Stomach (tissue), 19 donors: ENCODE measurements at places on chromosomes 2 and 18. TPM values are rescaled to one million over a fixed set of nuclear protein-coding genes. Genes with fewer than 3 reads are reported as not detected.

Gene MAP3K20
- polyA plus RNA-seq, result 24.4 TPM

DNA sequence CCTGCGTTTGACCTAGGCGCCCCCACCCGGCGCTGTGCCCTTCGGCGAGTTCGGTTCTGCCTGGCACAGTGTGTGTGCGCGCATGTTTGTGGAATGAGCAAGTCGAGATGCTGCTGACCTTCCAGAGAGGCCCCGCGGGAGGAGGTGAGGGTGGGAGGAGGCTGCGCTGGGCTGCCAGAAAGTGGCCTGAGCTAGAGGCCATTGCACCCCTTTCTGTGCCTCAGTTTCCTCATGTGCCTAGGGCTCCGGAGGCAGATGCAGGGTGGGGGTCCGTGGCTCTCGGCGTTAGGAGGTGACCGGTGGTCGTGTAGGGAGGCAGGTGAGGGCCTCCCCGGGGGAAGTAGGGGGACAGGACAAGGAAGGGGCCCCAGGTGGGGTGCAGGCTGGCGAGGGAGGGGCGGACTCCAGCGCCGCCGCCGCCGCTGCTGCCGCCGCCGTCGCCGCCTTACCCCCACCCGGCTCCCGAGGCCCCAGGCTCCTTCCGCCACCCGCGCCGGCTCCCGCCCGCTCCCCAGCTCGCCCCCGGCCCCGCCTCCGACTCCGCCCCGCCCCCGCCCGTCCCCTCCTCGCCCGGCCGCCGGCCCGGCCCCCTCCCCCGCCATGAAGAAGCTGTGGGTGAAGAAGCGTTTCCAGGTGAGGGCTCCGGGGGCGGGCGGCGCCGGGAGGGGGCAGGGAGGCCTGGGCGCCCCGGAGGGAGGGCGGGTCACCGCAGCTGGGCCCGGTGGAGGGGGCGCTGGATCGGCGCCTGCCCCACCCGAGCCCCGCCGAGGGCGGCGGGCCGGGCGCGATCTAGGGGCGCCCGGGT lies 7.0 kb downstream of the SPEG start:
- H3K27me3 ChIP-seq, result peaks cover 31% of the 10 kb centered on the region
- H3K27ac ChIP-seq, result peak overlapping the region; percentile 82
- peak; percentile 86 for DNase-seq
- peaks cover 39% of the 10 kb centered on the region for H3K4me1 ChIP-seq
- peak overlapping the region; percentile 64 for H3K4me3 ChIP-seq

DNA sequence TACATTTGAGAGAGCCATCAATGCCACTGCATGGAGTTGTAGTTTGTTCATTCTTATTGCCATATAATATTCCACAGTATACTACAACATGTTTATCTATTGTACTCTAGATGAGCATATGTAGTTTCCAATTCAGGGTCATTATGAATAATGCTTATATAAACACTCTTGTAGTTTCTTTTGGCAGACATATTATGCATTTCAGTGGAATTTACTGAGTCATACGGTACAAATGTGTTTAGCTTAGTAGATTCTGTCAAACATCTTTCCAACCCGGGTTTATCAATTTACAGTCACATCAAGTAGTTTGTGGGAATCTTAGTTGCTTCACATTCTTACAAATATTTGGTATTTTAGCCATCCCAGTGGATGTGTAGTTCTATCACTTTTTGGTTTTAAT lies 161.1 kb downstream of the KCNH7 start:
- no peak overlapping the region for H3K4me3 ChIP-seq
- H3K36me3 ChIP-seq, result no peaks in the 10 kb centered on the region
- no peaks in the 10 kb centered on the region for H3K27me3 ChIP-seq
- no peaks in the 10 kb centered on the region for H3K4me1 ChIP-seq
- no peak overlapping the region for H3K27ac ChIP-seq

DNA sequence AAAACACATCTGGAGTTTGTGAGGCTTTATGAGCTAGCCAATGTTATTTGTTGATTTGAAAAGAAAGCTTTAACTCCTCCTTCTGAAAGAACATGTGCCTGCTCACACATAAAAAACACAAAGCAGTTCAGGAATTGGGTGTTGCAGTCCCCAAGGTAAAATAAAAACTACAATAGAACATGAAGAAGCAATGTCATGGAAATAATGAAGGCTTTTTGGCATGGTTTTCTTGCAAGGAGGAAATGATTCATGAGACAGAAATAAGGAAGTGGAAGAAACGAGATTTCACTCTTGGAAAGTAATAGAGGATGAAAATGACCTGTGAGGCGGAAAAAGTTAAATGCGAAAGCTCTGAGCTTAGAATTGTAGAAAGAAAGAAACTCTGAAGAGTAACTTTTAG lies 81.1 kb downstream of the TRIB2 start:
- H3K4me1 ChIP-seq, result no peaks in the 10 kb centered on the region
- DNase-seq, result peak; percentile 38
- no peak overlapping the region for H3K4me3 ChIP-seq
- H3K36me3 ChIP-seq, result no peaks in the 10 kb centered on the region

- no peak overlapping the region for H3K27ac ChIP-seq
- H3K4me1 ChIP-seq, result no peaks in the 10 kb centered on the region
- no peak overlapping the region for H3K4me3 ChIP-seq
- no peaks in the 10 kb centered on the region for H3K27me3 ChIP-seq
Measured at GRCh38 chr2:148909114-148909513, 34.1 kb downstream of the KIF5C start.

Gene CCBE1
- polyA plus RNA-seq, result 0.61 TPM

Gene WNT10A
- polyA plus RNA-seq, result not detected

DNA sequence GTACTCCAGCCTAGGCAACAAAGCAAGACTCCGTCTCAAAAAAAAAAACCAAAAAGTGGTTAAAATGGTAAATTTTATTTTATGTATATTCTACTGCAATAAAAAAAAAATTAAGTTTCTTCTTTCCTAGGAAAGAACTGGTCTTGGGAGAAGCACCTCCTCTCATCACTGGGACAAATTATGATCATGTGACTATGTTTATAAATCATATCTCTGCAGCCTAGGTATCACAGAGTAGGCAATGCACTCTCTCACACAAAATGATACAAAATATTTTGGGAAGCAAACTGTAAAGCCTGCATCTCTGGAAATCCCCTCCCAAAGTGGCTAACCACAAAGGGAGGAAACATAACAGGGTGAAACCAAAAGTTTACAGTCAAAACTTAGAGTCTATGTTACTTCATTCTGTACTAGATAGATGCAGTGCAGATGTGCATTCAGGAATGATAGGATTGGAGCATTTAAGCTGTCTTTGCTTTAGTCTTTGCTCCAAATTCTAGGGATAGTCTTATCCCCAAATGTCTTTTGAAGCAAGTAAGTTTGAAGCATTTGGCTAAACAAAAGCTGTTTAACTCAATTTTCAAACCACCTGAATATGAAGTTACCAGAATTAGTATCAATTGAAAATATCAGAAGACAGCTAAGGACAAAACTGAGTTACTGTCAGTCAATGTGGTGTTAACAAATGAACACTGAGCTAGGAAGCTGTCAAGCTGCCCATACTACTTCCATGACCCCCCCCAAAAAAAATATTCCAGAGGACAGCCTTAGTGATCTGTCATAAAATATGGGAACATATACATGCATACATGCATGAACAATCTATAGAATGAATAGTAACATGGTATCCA lies 21.1 kb upstream of the MALT1 start:
- no peaks in the 10 kb centered on the region for H3K27me3 ChIP-seq
- H3K36me3 ChIP-seq, result no peaks in the 10 kb centered on the region
- peak; percentile 27 for DNase-seq
- H3K27ac ChIP-seq, result no peak overlapping the region

Gene LCT
- polyA plus RNA-seq, result not detected

Gene UPP2
- polyA plus RNA-seq, result not detected

DNA sequence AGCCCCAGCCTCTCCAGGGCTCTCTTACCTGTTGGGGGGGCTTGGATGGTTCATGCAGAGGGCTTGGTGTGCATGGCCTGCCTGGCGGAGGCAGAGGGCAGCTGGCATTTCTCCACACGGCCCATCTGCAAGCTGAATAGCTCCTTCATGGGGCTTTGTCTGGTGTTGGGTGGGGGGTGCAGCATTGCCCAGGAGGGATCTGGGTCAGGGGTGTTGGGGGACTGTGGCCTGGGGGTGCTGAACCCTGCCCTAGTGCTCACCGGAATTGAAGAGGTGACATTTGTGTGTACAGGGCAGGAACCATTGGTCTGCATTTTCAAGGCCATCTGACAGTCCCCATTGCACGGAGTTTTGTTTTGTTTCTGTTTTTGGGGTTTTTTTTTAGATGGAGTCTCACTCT lies 58.8 kb upstream of the HAAO start:
- H3K27ac ChIP-seq, result no peak overlapping the region
- H3K36me3 ChIP-seq, result no peaks in the 10 kb centered on the region
- no peaks in the 10 kb centered on the region for H3K27me3 ChIP-seq
- H3K4me3 ChIP-seq, result no peak overlapping the region
- DNase-seq, result no peak
- peaks cover 16% of the 10 kb centered on the region for H3K4me1 ChIP-seq

DNA sequence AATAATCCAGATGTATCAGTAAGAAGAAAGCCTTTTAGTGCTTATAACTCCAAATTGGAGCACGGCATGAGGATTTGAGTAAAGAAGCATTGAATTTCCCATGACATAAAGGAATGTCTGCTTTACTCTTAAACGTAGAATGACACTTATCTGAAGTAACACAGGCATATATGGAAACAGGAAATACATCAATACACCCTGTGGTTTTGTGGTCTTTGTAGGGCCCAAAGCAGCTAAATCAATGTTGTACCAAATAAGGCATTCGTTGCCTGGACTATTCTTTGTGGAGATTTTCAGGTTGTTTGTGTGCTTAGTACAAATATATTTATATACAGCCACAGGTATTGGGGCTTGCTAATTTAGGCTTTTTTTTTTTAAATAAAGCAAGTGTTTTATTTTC lies 660.5 kb downstream of the LRRTM4 start:
- H3K27ac ChIP-seq, result no peak overlapping the region
- H3K27me3 ChIP-seq, result no peaks in the 10 kb centered on the region
- no peaks in the 10 kb centered on the region for H3K4me1 ChIP-seq
- DNase-seq, result no peak
- H3K36me3 ChIP-seq, result no peaks in the 10 kb centered on the region
- H3K4me3 ChIP-seq, result no peak overlapping the region

GRCh38 chr2:102891296-102891695 lies 129.5 kb downstream of the TMEM182 start:
- DNase-seq, result no peak
- no peaks in the 10 kb centered on the region for H3K27me3 ChIP-seq
- H3K27ac ChIP-seq, result no peak overlapping the region
- no peaks in the 10 kb centered on the region for H3K36me3 ChIP-seq

GRCh38 chr18:26438980-26439379 lies 109.4 kb downstream of the KCTD1 start:
- H3K27ac ChIP-seq, result no peak overlapping the region
- no peaks in the 10 kb centered on the region for H3K4me1 ChIP-seq
- H3K36me3 ChIP-seq, result no peaks in the 10 kb centered on the region
- no peak overlapping the region for H3K4me3 ChIP-seq
- H3K27me3 ChIP-seq, result no peaks in the 10 kb centered on the region

- H3K4me1 ChIP-seq, result no peaks in the 10 kb centered on the region
- H3K27me3 ChIP-seq, result no peaks in the 10 kb centered on the region
- no peak for DNase-seq
- no peak overlapping the region for H3K27ac ChIP-seq
Measured at GRCh38 chr2:8704906-8705305, 23.1 kb downstream of the ID2 start.

GRCh38 chr18:61655630-61656029 lies 237.2 kb downstream of the RNF152 start:
- no peak for DNase-seq
- H3K4me3 ChIP-seq, result no peak overlapping the region
- H3K4me1 ChIP-seq, result peaks cover 11% of the 10 kb centered on the region
- no peak overlapping the region for H3K27ac ChIP-seq

Gene L3MBTL4
- polyA plus RNA-seq, result 1.9 TPM

Gene TMEM17
- 1.3 TPM for polyA plus RNA-seq

DNA sequence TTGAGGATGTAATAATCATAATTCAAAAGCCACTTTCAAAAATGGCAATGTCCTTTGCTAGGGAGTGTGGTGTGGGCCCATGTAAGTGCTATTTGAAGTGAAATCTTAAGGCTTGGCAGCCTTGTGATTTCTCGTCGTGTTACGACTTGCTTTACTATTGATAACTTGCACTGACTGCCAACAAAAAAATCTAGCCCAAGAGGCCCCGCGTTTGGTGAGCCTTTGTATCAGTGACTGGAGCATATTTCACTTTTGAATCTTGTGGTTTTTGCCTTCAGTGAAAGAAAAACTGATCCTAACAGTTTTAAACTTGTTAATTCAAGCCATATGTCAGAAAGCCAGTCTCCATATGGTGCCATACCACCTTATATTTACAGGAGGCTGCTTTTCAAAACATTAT lies 248.0 kb downstream of the TMEM182 start:
- H3K4me1 ChIP-seq, result no peaks in the 10 kb centered on the region
- no peak overlapping the region for H3K27ac ChIP-seq
- H3K4me3 ChIP-seq, result no peak overlapping the region
- no peaks in the 10 kb centered on the region for H3K36me3 ChIP-seq
- DNase-seq, result no peak

DNA sequence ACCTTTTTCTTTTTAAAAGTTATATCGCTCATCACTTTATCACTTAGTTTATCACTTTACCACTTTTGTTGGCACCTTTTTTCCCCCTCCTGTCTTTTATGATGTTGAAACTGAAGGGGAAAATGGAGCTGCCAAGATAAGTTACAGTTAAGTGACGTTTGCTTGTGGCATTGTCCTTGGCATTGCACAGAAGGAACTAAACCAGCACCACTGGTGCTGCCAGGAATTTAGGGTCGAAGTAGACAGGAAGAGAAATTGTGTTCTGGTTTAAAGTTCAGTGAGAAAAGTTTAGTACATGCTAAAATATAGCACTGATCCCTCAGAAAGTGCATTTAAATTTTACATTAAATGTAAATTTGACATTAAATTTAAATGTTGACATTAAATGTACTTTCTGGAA lies 49.9 kb downstream of the MYO1B start:
- no peak for DNase-seq
- no peaks in the 10 kb centered on the region for H3K27me3 ChIP-seq
- H3K36me3 ChIP-seq, result no peaks in the 10 kb centered on the region

Gene ABI2
- polyA plus RNA-seq, result 11.8 TPM

DNA sequence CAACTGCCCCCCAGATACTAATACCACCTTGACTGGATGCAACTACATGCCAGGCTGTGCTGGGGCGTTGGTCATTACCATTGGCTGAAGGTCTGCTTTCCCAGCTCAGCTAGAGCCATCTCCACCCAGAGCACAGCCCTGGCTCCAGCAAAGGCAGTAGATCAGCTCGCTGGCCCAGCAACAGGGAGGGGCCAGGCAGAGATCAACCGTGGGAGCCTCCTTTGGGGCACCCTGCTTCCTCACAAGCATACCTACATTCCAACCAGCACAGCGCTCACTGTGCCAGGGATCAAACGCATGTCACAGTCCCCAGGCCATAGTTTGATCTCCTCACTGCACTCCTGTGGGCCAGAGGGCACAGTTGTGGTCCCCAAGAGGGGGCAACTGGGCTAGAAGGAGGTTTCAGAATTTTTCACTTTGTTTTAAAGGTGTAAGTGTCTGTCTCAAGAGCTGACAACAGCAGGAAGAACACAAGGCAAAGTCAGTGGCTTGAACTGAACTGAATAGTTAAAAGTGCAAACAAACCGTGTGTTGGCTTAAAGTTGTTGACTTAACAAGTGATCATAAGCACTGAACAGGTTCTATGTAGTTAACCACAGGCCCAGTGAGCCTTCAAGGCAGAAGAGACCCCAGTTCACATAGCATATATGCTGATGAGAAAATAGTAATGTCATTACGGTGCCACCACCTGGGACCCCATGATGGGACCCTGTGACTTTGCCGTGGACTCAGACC lies 70.1 kb upstream of the BZW1 start:
- no peaks in the 10 kb centered on the region for H3K27me3 ChIP-seq
- no peak overlapping the region for H3K4me3 ChIP-seq
- H3K4me1 ChIP-seq, result peaks cover 30% of the 10 kb centered on the region
- peak; percentile 81 for DNase-seq

- H3K27me3 ChIP-seq, result no peaks in the 10 kb centered on the region
- H3K27ac ChIP-seq, result no peak overlapping the region
- no peaks in the 10 kb centered on the region for H3K4me1 ChIP-seq
- no peak for DNase-seq
- no peaks in the 10 kb centered on the region for H3K36me3 ChIP-seq
Measured at GRCh38 chr2:75074708-75075107, 116.3 kb downstream of the POLE4 start.

Gene SRD5A2
- 0.03 TPM for polyA plus RNA-seq
